ENCODE measurements at places on chromosomes 2 and 18. TPM values are rescaled to one million over a fixed set of nuclear protein-coding genes. Genes with fewer than 3 reads are reported as not detected.

The CYP27C1 gene
- total RNA-seq, result 0.94 TPM

The SPC25 gene
- total RNA-seq, result 20.7 TPM

The MAPRE3 gene
- 17.1 TPM for total RNA-seq

The FAM110C gene
- total RNA-seq, result 21.1 TPM

The NYAP2 gene
- 0.30 TPM for total RNA-seq

The IL36B gene
- total RNA-seq, result not detected

The LCT gene
- total RNA-seq, result not detected

The ASTL gene
- total RNA-seq, result not detected

DNA sequence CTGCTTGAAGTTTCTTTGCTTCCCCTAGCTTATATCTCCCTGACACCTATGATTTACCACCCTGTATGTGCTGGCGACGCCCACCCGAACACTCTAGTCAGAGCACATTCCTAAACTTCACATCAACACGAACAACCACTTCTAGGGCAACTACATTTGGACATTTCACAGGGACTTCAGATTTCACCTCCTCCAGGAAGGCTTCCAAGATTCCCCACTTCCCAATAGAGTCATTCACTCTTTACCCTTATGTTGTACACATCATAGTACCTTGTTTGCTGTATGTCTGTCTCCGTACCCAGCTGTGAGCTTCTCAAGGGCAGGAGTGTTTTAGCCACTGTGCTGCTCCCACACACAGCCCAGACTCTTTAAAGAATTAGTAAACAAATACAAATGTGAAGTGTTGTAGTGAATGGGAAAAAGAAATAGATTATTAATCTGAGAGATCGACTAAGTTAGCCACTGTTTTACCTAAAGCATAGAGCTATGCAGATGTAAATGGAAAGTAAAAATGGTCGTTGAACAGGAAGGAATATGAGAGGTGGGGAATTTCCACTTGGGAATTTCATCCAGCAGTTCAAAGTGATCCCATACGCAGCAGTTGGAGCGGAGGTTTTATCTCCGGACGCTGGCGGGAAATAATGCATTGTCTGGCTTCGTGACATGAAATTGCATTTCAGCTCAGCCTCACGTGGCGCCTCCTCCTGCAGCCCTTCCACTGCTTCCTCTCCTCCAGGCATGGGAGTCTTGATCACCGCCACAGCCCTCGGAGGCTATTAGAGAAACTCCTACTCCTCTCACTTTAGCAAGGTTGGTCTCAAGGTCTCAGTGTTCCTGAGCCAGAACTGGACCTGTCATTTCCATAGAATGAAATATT is 233.4 kb upstream of the COPS8 start:
- DNase-seq, result no peak

- DNase-seq, result no peak
Measured at GRCh38 chr2:43105586-43106558, 120.5 kb downstream of the ZFP36L2 start.

- no peak for DNase-seq
Measured at GRCh38 chr18:9707381-9708056, 582 bp upstream of the RAB31 start.

GRCh38 chr2:19686439-19686838 is 215.3 kb downstream of the TTC32 start:
- DNase-seq, result no peak

GRCh38 chr2:23464905-23465537 is 80.0 kb downstream of the KLHL29 start:
- no peak for DNase-seq

GRCh38 chr2:160258492-160258805 is 58.4 kb upstream of the ITGB6 start:
- DNase-seq, result no peak

DNA sequence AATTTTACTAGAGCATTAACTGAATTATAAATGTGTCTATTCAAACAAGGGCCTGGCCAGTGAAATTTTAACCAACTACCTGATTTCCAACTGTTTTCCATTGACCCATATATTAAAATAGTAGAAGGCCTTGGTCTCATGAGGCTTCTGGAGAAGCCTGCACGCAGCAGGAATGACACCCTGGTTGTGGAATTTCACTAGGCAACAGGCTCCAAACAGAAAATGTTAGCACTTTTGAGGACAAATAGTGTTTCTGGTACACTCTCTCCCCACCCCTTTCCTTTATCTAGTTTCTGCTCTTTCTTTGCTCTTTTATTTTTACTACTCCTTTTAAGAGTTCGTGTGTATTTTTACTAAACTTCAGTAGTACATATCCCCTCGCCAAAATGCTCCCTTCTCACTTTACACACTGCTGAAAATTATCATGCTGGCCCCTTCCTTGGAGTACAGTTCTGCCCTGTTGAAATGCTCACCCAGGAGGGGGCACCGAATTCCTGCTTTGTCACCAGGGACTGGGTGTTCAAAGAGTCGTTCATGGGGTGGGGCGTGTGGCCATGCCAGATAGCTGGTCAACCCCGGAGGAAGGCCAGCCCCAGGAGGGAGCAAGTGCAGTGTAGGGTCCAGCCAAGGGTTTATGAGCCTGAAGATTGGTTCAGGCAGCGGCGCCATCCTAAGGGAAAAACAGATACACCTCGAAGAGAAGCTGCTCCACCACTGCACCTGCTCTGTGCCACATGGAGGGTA is 22.1 kb upstream of the COL6A3 start:
- no peak for DNase-seq

DNA sequence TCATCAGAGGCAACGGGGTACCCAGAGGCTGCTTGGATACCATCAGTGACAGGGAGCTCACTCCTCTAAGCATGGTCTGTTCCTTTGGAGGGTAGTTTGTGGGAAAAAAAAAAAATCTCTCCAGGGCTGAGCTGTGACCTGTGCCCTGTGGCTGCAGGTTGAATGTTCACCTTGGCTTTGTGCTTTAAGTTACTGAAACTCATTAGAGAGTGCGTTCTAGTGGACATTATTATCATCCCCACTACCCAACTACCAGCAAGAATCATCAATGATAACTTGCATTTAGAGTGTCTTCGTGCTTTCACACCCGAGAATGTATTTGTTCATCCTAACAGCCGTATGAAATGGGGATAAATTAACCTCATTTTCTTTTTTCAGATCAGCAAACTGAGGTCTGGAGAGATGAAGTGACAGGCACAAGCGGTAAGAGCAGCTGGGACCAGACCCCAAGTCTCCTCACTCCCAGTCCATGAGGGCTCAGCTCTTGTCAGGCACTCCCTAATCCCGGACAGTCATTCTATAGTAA is 157.5 kb upstream of the MYCN start:
- DNase-seq, result no peak

DNA sequence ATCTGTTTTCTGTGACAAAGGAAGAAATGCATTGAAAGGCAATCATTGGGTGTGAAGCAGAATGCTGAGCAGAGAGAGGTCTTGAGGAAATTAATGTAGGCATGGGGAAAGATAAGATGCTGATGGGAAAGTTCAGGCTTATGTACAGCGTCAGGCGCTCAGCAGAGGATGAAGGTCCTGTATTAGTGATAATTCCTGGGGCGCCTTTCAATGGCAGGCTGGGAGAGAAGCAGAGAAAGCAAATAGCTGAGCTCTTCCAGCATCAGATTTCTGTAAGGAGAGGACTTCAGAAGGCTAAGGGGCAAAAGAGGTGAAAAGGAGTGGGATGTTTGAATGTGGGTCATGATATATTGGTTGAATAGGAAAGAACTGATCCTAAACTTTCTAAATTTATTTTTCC is 129.8 kb downstream of the HNMT start:
- no peak for DNase-seq

DNA sequence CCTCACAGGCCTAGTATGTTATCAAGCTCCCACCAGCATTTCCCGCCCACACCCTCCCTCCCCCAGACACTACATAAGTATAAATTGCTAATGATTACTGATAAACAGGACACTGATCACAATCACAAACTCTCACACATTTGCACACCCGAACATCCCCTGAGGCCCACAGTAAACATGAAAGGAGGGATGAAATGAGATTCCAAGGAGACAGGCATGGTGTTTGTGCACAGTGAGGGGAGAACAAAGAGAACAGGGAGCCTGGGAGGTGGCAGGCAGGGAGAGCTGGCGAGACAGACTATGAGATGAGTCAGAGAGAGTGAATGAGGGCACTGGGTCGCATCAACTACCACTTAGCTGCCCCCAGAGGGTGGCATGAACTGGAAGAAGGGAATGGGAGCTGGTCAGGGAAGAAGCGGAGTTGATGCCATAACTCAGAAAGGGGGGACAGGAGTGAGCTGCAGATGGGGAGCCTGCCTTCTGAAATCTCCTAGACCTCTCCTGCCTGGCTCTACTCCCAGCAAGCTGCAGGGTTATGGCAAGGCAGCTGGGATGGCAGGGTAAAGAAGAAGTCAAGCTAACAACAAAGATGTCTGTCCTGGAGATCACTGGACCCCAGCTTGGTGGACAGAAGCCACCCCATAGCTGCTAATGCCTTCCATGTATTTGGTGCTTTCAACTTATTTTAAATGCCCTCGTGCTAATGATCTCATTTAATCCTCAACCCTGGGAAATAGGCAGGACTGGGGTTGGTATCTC is 5.1 kb downstream of the KIF3C start:
- DNase-seq, result peak; percentile 52

DNA sequence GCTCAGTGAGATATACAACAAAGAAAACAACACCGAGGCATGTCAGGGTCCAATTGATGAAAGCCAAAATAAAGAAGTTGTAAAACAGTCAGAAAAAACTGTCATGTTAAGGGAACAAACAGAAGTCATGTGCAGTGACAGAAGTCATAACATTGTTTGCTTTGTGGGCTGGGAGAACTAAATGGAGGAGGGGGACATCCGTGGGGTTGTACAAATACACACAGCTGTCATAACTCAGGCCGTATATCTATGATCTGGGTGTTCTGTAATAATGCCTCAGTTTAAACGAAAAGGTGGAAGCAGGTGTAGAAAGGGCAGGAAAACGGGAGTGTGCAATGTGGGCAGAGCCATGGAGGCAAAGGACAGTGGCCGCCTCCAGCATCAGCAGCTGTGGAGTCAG is 27.3 kb downstream of the TIMM21 start:
- no peak for DNase-seq

DNA sequence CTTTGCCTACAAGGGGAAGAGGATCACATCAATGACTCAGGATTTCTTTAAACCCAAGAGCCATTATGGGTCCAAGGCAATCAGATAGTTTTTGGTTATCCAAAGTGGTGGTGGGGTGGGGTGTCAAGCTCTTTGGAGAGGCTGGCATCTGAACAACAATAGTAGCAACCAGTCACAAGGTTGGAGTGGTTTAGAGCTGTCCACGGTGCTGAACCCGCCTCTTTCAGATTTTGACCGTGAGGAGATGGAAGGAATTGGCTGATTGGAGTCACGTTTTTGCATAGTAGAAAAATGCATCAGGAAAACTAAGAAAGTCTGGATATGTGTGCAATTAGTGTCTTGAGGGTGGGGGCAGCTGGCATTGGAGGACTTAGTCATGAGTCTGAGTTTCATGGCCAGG is 159.9 kb downstream of the LOXHD1 start:
- DNase-seq, result no peak

DNA sequence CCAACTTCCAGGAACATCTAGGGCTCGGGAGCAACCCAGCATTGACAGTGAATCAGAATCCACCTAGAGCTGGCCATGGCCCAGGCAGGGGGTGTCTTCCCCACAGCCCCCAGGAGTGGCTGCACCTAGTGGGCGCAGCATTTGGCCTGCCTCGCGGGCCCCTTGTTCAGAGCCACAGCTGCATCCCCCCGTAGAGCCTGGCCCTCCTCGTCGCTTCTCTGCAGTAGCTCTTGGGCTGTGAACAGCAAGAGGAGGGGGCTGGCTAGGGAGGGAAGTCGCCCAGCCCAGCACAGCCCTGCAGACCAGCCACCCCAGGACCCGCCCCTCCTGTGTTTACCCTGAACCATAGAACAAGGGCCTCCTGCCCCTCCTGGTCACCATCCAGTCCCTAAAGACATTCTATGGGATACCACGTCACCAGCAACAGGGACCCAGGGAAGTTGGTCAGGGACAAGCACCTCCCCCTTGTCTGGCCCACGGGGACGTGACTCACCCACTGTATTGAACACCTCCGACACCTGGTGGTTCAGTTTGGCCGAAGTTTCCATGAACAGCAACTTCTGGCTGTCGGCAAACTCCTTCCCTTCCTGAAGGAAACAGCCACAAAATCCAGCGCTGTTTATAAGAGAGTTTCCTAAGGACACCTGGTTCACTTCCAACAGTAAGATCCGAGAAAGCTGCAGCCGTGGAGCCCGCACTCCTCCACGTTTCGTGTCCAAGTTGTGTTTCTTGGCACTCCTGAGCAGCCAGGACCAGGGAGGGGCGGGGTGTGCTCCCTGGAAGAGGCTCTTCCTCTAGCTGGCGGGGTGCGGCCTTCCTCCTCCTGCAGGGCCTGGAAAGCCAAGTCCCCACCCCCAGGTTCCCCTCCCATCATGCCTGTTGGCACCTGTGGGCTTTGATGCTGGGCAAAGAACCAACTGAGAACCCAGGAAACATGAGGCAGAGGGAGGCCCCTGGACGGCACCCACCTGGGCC is 8.8 kb downstream of the PRLH start:
- peak; percentile 61 for DNase-seq

DNA sequence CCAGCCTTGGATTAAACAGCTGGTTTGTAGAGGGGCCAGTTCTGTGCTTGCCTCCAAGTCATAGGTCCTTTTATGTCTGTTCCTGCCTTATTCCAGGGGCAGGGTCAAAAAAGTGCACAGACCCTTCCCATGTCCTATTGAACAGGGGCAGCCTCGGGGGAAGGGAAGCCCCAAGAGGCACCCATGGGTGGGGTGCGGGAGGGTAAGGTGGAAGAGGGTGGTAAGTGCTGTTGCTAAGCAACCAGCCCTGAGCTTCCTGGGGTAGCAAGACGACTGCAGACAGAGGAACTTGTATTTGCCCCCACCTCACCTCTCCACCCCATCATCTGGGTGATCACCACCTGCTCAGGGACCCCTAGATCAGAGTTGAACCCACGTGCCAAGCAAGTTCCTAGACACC is 7.7 kb downstream of the DNMT3A start:
- DNase-seq, result peak; percentile 28

Measured in PC-9 (cell line).